Ecto neural progenitor cell (in vitro differentiated cells): ENCODE measurements at places on chromosomes 3 and 15.

DNA sequence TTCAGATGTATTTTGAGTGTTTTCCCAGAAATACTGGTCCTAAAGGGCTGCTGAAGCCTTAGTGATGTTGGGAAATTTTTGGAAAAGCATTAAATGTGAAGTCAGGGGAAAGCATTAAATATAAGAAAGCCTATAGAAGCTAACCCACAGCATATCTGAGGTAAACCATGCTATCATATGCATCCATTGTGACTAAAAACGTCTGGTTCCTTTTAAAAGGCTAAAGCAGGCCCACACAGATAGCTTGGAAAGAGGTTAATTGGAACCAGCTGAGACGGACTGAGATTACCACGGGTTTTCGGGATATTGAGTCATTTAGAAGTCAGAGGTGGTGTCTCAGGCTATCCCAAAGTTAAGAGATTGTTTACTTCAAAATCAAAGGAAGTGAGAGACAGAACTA is 78.2 kb downstream of the CYP19A1 start:
- no peak for DNase-seq

DNA sequence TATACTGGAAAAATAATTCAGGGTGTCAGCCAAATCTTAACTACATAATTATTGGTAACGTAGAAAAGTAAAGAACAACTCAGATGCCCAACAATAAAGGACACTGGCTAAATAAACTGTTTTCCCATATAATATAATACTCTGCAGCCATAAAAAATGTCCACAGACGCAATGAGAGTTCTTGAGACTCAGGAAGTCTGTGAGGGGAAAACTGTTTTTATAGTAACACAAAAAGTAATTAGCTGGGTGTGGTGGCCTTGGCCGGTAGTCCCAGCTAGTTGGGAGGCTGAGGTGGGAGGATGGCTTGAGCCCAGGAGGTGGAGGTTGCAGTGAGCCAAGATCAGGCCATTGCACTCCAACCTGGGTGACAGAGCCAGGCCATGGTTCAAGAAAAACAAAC is 5.5 kb upstream of the UBR1 start:
- no peak for DNase-seq

- peak; percentile 81 for DNase-seq
Measured at GRCh38 chr15:41559239-41559782, 299 bp downstream of the TYRO3 start.

DNA sequence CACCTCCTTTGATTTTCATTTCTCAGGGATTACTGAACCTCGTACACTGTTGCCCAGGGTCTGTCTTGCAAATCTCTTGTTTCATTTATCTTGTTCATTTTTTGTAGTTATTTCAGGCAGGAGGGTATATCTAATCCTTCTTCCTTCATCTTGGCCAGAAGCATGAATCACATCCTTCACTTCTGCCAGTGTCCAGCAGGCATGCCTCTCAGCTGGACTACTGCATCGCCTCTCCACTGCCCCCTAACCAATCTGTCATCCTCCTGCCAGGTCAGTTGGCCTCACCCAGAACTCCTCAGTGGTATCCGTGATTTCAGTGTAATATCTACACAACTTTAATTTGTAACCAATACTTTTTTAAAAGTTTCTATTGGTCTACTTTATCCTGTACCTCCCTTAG is 297.9 kb downstream of the GABRG3 start:
- no peak for DNase-seq

- DNase-seq, result no peak
Measured at GRCh38 chr3:68006646-68007045, 352.2 kb upstream of the SUCLG2 start.

GRCh38 chr3:58111513-58112184 is 99.1 kb downstream of the DNASE1L3 start:
- no peak for DNase-seq

- DNase-seq, result peak; percentile 43
Measured at GRCh38 chr15:70354346-70354905, 256.7 kb upstream of the TLE3 start.

GRCh38 chr15:31200735-31201151 is 99.2 kb upstream of the TRPM1 start:
- peak; percentile 83 for DNase-seq

GRCh38 chr3:195094191-195094921 is 176.6 kb downstream of the XXYLT1 start:
- DNase-seq, result no peak

DNA sequence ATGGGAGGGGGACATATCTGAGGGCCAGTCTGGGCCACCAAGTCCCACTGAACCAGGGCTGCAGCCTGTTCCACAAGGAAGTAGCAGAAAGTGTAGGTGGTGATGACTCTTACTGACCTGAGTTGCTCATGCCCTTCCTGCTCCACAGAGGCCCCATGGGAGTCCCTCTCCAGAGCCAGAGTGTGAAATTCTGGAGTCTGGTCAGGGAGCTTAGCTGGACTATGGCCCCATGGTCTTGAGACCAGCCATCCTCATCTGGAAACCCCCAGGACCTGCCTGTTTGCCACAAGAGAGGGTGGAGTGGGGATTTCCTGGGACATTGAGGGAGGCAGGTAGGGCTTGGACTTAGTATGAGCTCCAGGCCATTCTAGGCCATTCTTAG is 3.0 kb downstream of the SPINT1 start:
- DNase-seq, result no peak

DNA sequence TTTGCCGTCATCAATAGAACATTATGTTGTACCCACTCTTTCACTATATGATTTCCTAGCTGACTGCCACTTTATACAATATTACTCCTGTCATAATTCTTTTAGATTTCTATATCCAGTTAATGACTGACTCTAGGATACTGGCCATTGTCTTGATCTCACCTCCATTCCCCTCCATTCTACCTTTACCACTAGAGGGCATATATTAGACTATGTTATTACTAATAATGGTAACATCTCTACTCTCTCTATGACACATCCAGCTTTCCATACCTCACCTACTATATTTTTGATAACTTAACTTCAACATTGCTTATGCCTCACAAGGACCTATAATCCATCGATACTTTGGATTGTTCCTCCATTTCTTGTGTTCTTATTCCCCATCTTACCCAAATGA is 31.4 kb upstream of the POU1F1 start:
- DNase-seq, result no peak

- no peak for DNase-seq
Measured at GRCh38 chr15:54571576-54571975, 593.3 kb downstream of the UNC13C start.

DNA sequence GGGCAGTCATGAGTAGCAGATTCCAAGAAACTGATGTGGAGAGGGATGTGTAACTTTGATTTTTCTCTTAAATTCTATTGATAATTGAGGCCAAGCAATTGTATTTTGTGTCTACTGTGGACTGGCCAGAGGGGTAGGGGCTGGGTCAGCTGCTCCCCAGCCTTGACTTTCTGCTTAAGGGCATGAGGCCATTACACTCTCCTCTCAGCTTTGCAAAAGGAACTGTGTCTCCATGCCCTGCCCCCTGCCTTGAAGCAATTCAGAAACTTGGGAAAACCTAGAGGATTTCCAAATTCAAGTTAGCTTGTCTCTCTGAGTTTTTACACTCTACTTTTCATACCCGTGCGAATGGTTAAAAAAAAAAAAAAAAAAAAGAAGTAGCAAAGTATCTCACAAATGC is 38.6 kb downstream of the ONECUT1 start:
- DNase-seq, result no peak

- no peak for DNase-seq
Measured at GRCh38 chr3:25235466-25235865, 192.6 kb upstream of the RARB start.

- DNase-seq, result no peak
Measured at GRCh38 chr3:7876741-7877297, 624.8 kb upstream of the LMCD1 start.

GRCh38 chr3:143083781-143084180 is 35.8 kb upstream of the CHST2 start:
- DNase-seq, result no peak

- no peak for DNase-seq
Measured at GRCh38 chr15:50341616-50342136, 13.3 kb downstream of the GABPB1 start.

DNA sequence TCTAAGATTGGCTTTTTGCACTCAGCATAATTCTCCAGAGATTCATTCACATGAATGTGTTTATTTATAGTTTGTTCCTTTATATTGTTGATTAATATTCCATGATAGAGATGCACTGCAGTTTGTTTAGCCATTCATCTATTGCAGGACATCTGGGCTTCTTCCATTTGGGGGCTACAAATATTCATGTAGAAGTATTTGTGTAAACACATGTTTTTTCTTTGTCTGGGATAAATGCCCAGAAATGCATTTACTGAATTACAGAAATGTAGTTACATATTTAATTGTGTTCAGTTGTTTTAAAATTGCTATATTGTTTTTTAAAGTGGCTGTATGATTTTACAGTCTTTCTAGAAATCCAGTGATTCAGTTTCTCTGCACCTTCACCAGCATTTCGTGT is 635.0 kb downstream of the ZIC1 start:
- no peak for DNase-seq

DNA sequence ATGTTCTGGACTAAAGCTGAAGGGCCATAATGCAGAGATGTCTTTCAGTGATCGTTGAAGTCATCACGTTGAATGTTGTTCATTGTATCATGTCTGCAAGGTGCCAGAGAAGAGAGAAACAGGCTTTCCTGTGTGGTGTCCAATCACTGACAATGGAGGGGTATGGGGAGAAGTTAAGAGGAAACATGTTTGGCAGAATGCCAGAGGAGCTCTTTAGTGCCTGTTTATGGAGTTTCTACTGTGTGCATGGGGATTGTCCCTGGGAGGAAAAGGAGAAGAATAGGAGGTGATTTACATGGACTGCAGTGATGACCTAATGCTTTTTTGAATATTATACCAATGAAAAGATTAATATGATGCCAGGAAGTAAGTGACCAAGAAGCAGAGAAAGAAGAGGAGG is 11.7 kb downstream of the SCAANT1 start:
- DNase-seq, result no peak

DNA sequence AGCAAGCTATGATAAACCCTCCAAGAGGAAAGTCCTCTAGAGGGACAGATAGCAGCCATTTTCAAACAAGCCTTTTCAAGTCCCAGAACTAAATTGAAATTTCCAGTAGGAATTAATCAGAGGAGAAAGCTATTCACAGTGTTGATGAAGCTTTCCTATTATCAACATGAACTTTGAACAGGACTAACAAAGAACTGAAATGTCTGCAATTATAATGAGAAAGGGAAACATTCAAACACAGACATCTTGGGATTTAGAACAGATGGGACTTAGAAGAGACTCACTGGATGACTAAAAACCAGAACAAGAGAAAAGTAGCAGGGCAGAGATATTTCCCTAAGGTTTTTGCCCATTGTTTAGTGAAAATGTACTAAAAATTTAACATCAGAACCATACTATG is 622.1 kb upstream of the UBE2E2 start:
- DNase-seq, result no peak

DNA sequence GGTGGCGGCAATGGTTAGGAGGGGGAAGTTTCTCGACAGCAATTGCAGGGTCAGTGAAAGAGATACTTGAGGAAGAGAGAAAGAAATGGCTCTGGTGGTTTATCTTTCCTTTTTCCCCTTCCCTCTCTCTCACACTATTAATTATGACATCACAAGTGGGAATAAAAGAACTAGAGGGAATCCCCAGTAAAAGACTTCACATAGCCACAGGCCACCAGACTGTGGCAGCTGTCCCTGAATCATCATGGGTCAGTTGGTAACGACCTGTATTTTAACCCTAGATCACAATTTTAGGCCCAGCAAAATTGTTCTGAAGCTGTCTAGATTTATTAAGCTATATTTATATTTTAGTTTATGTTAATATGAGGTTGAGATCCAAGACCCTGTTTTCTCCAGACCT is 40.3 kb downstream of the MBNL1 start:
- DNase-seq, result no peak

GRCh38 chr3:168956076-168956475 is 707.4 kb downstream of the MECOM start:
- no peak for DNase-seq

DNA sequence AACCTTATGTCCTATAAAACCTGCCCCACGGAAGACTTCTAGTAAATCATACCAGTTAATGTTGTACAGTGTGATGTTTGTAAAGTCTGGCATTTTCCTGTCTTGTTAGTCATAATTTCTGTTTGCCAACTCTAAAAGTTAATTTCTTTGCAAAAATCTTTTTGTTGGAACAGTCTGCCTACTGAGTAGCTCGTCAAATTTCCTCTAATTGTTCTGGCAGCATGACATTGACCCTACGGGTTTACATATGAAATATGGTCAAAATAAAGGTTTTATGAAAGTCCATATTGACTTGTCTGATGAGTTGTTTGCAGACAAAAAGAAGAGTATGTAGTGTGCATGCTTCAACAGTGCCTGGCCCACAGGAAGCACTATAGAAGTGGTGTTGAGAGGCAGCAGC is 79.8 kb upstream of the SOX2 start:
- no peak for DNase-seq

- DNase-seq, result no peak
Measured at GRCh38 chr3:170714562-170715535, 129.0 kb upstream of the SLC7A14 start.

- no peak for DNase-seq
Measured at GRCh38 chr15:71677352-71677751, 133.0 kb upstream of the NR2E3 start.

GRCh38 chr15:89105147-89105546 is 16.9 kb downstream of the ABHD2 start:
- no peak for DNase-seq

DNA sequence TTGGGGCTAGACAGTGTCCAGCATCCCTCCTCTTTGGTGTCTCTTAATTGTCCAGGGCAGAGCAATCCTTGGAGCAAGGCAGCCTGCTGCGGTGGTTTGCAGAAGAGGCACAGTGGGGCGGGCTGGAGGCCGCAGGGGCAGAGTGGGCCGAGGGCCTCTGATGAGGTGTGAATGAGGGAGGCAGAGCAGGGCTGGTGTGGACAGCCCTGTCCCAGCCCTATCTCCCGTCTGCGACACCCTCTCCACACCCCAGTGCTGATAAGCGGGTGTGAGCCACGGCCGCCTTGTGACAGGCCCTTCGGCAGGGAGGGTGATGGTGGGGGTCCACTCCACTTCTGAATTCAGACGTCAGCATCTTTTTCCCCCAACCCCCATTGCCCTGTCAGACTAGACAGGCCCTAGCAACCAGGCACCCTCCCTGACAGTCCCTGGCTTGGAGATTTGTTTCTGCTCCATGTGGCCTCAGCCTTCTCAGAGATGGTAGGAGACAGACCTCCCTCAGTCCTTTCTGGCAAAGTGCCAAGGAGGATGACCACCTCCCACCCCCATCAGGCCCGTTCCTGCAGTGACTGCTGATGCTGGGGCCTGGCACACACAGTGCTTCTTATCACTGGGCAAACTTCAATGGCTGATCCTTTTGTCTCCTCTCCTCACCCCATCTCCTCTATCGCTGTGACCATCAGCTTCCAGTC is 37.3 kb downstream of the EXOG start:
- peak; percentile 34 for DNase-seq

GRCh38 chr3:50299929-50300680 is 900 bp upstream of the HYAL3 start:
- DNase-seq, result no peak

- no peak for DNase-seq
Measured at GRCh38 chr3:101940521-101941317, 91.4 kb downstream of the NFKBIZ start.

DNA sequence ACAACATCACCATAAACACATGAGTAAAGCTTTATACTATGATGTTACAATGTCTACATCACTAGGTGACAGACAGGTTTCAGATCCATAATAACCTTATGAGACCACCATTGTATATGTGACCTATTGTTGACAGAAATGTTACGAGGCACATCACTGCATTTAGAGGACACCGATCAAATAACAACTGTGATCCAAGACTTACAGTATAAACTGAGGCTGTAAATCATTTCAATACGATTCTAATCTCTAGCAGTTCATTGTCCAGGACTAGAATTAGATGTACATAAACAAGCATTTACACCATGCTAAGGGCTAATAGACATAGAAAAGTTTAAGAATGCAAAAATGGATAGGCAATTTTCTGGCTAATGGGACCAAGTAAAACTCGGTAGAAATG is 491.9 kb upstream of the ROBO1 start:
- no peak for DNase-seq
